ENCODE measurements at places on chromosomes 4 and X.
A peak's percentile ranks its signal among the peaks of the same experiment; 100 is the strongest.

GRCh38 chrX:110086162-110086915 is 83.4 kb downstream of the TMEM164 start:
- DNase-seq, result no peak

GRCh38 chrX:50565718-50566117 is 95.1 kb upstream of the DGKK start:
- no peak for DNase-seq

DNA sequence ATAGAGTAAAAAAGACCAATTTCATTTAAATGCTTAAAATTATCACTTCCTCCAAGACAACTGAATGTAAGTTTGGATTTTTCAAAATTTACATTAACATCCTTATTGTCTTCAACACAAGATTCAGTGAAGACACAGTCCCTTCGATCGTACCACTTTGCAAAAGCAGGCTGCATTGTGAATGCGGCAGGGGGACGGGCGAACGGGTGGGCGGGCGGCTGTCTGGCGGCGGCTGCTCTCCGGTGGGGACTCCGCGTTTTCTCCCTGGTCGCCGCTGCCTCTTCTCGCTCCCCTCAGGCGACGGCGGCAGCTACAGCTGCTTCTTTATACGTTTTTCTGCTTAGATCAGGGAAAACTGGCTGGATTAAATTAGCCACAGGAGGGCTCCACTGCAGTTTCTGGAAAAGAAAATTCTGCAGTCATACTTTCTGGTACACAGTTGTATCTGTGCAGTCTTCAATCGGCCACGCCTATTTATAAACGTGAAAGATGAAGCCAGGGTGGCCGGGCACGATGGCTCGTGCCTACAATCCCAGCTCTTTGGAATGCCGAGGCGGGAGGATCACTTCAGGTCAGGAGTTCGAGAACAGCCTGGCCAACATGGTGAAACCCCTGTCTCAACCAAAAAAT is 33.9 kb upstream of the HPF1 start:
- DNase-seq, result peak; percentile 19

- DNase-seq, result peak; percentile 12
Observed at GRCh38 chr4:100421361-100421978, 96.4 kb downstream of the EMCN start.

- DNase-seq, result no peak
Observed at GRCh38 chr4:126004941-126005340, 690.2 kb downstream of the FAT4 start.

DNA sequence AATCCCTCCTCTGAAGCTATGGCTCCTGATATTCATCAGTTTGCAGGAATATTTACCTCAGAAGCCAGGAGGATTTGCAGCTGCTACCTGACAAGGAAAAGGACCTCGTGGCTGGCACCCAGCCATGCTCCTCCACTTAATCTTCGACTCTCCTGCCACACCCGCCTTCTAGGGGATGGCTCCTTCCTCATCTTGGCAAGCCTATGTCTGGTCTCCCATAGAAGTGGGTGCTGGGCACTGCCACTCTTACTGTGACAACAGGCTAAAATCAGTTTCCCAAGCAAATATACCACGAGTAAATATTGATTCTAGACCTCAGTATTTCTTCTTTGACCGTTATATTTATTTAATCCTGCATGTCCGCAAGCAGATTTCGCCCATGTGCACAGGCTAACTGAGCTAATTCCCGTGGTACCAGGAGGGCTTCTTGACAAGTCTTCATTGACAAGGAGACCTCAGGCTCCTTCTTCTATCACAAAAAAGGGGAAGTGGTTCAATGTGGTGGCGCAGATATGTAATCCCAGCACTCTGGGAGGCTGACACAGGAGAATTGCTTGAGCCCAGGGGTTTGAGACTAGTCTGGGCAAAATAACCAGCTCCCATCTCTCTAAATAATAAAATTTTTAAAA is 52.6 kb upstream of the DCTD start:
- no peak for DNase-seq

GRCh38 chr4:6180841-6181631 is 19.3 kb downstream of the JAKMIP1 start:
- DNase-seq, result peak; percentile 99

DNA sequence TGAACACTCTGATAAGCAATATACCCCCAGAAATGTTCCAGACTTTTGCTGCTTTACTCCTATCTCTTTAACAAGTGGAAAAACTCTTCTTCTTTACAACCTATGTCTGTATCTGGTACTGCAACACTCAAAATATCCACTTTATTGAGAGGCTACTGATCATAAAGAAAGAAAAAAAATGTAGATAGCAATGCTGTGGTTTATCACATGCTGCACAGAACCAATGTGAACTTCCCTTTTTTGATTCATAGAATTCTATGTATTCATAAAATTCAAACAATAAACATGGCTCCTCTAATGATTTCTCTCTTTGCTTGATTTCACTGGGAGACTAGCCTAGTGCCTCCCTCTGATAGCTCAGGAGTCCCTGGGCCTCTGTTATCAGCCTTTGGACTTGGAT is 223.5 kb downstream of the ZNF674 start:
- no peak for DNase-seq

DNA sequence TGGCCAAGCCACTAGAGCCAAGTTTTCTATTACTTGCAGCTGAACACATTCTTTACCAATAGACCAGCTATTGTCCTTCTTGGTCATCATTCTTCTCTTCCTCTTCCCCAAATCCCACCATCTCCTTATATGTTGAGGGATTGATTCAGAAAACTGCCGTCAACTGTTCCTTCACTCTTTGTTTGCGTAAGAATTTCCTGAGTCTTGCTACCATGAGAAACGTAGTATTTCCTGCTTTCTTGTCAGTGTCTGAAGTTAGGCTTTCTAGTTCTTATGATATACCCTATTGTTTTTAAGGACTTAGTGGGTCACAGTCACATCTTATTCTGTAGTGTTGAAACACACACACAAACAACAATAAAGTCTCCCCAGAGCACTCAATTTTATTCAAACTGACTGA is 20.1 kb downstream of the IGFBP7 start:
- no peak for DNase-seq

DNA sequence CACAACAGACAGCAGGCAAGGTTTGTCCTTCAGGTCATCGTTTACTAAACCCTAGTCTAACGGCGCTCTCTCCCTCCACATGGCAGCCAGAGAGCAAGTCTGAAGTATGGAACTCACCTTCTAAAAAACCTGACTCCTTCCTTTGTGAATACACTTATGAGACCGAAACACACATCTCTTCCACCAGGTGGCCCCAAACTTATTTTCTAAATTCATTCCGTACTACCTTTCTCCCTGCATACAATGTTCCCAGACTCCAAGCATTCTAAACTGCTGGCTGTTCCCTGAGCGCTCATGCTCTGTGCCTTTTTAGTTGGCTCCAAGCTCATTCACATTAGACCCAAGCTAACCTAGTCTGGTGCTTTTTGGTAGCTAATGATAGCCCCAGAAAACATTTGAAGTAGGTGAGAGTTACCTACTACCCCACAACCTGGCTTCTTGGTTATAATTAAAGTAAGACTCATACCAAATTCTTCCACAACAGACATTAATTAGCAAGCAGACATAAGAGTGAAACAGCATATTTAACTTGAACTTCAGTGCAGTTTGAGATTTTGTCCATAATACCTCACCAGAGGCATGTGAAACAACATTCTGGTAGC is 67.6 kb upstream of the DCLK2 start:
- DNase-seq, result peak; percentile 18

GRCh38 chr4:66023061-66023460 is 352.8 kb upstream of the EPHA5 start:
- DNase-seq, result no peak

DNA sequence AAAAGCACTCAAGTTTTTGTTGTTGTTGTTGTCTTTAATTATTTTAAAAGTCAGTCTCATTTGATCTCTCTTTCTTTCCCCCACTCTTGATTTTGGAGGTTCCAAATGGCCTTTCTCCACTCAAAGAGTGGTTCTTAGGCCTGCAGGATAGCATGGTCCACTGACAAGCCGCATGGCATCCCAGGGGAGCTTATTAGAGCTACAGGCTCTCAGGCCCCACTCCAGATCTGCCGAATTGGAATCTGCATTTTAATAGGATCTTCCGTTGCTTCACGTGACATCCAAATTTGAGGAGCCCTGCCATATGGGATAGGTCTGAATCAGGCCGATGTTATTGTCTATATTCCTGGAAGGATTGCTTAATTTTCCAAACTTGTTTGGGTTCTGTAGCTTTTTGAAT is 72.1 kb downstream of the CPE start:
- no peak for DNase-seq

- no peak for DNase-seq
Observed at GRCh38 chrX:31333165-31333831, 261.5 kb upstream of the FTHL17 start.

DNA sequence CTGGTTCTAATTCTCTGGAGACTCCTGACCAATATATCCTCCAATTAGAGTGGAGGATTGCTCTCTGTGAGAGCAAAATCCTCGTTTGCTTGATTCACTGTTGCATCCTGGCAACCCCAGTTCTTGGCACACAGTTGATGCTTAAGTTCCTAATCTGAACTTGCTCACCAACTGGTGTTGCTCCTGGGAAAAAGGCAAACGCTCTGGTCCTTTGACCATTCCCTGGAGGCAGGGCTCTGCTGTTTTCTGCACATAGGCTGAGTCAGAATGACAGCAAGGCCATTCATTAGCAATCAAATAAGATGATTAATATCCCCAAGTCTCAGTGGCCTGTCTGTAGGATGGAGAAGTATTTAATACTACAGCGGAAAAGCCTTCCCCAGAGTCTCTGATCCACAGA is 172.7 kb upstream of the TBC1D9 start:
- no peak for DNase-seq

DNA sequence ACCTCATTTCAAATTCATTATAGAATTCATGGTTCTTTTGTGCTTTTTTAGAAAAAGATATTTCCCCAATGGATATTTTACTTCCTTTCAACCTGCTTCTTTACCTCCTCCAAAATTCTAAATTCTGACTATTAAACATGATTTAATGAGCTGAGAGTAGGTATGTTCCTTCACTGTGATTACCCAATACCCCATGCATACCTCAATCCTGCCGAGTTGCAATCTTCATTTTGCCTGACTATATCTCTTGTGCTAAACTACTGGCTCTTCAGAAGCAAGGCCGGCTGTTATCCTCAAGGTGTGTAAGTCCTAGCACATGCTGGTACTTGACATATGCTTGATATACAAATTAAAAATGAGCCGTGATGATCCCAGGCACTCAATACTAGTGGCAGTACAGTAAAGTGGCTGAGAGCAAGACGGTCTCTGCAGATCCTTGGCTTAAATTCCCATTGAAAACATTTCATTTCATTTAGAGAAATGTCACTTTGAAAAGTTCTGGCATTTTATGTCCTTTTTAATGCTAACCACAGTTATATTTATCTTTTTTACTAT is 320.4 kb downstream of the KCNIP4 start:
- DNase-seq, result no peak

GRCh38 chr4:163111588-163111987 is 55.1 kb downstream of the NAF1 start:
- no peak for DNase-seq

GRCh38 chr4:148633720-148634119 is 191.5 kb upstream of the NR3C2 start:
- DNase-seq, result no peak

DNA sequence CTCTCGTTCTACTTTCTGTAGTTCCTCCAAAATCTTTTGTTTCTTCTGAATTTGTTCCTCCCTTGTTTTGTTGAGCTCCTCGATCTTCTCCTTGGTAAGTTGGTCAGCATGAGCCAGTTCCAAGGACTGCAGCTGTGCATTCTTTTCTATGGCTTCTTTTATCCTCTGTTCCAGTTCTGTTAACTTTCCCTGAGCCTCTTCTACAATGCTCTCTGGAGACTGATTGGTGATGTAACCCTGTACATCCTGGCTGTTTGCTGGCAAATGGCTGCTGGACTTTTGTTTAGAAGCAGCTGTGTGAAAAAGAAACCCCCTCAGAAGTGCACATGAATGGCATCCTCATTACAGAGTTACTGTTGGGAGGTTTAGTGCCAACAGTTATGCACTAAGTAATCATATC is 70.5 kb upstream of the COX18 start:
- DNase-seq, result no peak

GRCh38 chr4:143281507-143282190 is 55.0 kb upstream of the GAB1 start:
- DNase-seq, result no peak

- DNase-seq, result no peak
Observed at GRCh38 chrX:120306630-120307029, 4.6 kb downstream of the TMEM255A start.

GRCh38 chrX:148771440-148771839 is 271.0 kb downstream of the AFF2 start:
- no peak for DNase-seq

- DNase-seq, result no peak
Observed at GRCh38 chr4:38647101-38647819, 16.7 kb upstream of the KLF3 start.

DNA sequence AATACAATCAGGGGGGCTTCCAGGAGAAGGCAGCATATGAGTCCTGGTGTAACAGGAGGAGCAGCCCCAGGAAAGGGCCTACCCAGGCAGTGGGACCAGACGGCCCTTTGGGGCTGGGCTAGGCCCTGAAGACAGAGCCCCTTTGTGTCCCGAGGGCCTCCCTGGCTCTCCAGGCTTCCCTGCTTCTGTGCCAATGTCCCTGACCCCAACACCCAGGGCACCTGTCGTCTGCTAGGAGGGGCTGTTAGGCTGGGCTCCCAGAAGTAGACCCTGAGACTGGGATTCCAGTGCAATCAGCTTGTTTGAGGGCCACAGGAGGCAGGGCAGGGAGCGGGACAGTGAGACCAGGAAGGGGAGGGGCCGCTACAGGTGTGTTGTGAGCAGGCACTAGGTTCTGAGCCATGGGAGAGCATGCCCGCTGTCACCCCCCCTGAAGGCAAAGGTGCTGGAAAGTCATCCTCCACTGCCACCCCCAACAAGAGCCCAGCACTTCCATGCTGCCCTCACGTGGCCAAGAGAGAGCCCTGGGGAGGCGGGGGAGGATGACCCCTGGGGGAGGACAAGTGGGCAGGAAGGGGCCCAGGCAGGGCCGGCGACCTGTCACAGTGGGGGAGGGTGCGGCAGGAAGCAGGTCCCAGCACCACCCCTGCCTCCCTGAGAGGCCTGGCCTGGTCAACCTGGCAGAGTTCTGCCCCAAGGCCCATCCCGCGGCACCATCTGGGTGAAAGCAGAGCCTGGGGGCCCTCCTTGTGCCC is 64.8 kb downstream of the ADRA2C start:
- no peak for DNase-seq

- no peak for DNase-seq
Observed at GRCh38 chrX:72080800-72081199, 50.9 kb downstream of the RTL5 start.

- no peak for DNase-seq
Observed at GRCh38 chrX:110316351-110317060, 1.4 kb downstream of the AMMECR1 start.

- DNase-seq, result no peak
Observed at GRCh38 chrX:151030845-151031244, 47.7 kb downstream of the HMGB3 start.

DNA sequence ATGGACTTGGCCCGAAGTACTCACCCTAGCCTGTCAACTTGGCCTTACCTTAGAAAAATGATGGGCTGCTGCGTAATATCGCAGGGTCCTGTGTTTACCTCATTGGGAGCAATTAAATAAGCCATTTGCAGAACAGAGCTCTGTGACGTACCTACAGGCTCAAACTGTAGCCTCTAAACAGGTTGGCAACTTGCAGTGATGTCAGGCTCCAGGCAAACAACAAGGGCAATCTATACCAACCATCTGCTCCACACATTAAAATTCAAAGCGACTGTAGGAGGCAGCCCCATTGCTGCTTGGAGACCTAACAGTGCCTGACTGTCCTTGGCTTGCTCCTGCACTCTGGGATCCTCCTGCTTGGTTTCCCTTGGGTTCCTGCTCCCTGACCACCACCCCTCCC is 17.2 kb downstream of the VGLL1 start:
- DNase-seq, result no peak

All from T-helper 2 cell (primary cell).